Bronchial epithelial cell (primary cell): ENCODE measurements at places on chromosomes 1 and 21. TPM values are rescaled to one million over a fixed set of nuclear protein-coding genes. Genes with fewer than 3 reads are reported as not detected.

- peak; percentile 61 for DNase-seq
Observed at GRCh38 chr1:8409106-8409505, 91.2 kb downstream of the SLC45A1 start.

GRCh38 chr1:27403065-27403726 lies 10.8 kb downstream of the GPR3 start:
- DNase-seq = peak; percentile 44

GRCh38 chr1:7621334-7622219 lies 149.5 kb upstream of the VAMP3 start:
- DNase-seq = no peak

- no peak for DNase-seq
Observed at GRCh38 chr1:76764638-76765454, 102.4 kb upstream of the ST6GALNAC5 start.

GRCh38 chr1:18630511-18631495 lies at the start of gene PAX7:
Gene PAX7 (plus strand): TSS chr1:18630846. CDS start chr1:18631604, 758 bp downstream.
- DNase-seq = no peak

- no peak for DNase-seq
Observed at GRCh38 chr1:208000504-208000903, 89.6 kb upstream of the CD34 start.

- DNase-seq = no peak
Observed at GRCh38 chr1:231072041-231072440, 32.0 kb upstream of the FAM89A start.

DNA sequence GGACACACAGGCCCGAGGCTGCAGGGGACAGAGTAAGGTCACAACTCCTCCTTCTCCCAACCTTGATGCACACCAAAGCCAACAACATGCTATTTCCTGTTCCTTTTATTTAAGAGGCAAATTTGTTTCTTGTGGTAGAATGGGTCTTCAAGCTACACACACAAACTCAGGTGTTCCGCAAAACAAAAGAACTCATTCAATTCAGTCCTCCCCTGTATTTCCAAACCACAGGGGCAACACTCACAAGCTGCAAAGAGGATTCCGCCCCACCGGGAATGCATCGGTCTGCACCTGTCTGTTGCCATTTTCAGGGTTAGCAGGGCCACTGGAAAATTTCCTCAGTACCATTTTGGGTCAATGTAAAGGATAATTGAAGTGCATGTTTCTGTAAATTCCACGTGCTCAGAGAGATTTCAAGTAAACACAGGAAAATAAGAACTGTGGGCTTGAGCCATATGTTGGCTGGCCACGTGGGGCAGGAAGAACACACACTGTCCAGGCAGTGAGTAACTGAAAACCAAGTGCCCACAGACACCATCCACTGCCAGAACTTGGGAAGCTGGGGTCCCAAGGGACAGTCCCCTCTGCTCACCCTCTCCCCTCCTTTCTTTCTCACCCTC lies 145.2 kb upstream of the ERG start:
- no peak for DNase-seq

- DNase-seq = no peak
Observed at GRCh38 chr1:213641312-213641711, 346.5 kb upstream of the PROX1 start.

DNA sequence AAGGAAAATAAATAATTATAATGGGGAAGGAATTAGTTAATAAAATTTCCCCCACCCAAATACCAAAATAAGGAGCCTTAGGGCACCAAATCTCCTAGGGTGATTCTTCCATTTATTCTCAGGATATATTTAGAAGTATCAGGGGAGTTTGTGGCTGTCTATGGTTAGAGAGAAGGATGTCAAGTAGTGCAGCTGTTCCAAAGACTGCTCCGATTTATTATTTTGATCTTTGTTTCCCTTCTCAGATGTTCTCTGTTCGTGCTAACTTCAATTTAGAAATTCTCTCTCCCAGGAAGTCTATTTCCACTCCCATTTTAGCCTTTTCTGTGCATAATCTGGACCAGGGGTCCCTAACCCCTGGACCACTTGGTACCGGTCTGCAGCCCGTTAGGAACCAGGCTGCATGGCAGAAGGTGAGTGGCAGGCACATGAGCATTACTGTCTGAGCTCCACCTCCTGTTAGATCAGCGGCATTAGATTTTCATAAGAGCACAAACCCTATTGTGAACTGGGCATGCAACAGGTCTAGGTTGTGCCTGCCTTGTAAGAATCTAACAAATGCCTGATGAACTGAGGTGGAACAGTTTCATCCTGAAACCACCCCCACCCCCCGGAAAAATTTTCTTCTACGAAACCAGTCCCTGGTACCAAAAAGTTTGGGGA lies 9.3 kb upstream of the MAST2 start:
- DNase-seq = no peak

DNA sequence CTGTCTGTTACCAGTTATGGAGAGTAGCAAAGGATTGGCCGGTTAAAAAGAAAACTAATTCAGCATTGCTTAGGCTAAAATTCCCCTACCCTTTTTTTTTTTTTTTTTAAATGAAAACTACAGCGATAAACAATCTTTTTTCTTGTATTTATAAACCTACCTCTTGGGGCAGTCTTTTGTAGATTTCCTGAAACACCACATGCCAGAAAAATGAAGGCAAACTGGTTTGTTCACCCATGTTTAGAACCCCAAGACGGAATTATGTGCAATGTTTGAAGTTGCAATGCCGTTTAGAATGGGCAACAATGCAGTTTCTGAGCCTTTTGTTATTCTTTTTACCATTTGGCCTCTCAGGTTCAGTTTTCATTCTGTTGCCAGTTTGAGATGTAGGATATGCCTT lies 59.1 kb downstream of the PRDM2 start:
- peak; percentile 96 for DNase-seq

DNA sequence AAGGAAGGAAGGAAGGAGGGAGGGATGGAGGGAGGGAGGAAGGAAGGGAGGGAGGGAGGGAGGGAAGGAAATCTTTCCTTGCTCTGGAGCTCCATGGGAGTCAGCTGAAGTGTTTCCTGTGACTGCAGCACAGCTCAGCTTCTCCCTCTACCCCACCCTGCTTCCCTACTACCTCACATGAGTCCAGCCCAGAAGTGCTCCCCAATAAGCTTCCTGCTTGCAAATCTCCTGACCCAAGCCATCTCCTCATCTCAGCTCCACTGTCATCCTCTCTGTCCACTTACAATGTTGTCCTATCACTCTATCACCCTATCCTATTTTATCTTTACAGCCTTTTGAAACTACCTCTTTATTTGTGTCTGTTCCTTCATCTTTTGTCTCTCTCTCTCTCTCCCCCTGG lies 52.9 kb upstream of the SSBP3 start:
- DNase-seq = no peak

DNA sequence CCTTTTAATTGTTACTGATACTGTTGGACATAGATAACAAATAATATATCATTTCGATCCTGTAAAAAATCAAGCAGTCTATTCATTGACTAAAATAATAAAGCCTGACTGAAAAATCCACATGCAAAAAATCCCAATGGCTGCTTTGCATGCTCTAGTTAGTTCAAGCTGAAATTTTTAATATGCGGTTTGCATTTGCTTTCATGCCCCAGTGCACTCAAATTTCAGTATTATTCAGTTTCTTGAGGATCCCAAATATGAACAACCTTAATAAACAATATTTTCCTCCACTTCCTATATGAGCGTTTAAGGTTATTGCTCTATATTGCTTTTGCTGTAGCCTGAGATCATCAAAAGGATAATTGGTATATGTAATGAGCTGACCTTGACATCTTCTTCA lies 75.1 kb upstream of the DPH5 start:
- DNase-seq = no peak

DNA sequence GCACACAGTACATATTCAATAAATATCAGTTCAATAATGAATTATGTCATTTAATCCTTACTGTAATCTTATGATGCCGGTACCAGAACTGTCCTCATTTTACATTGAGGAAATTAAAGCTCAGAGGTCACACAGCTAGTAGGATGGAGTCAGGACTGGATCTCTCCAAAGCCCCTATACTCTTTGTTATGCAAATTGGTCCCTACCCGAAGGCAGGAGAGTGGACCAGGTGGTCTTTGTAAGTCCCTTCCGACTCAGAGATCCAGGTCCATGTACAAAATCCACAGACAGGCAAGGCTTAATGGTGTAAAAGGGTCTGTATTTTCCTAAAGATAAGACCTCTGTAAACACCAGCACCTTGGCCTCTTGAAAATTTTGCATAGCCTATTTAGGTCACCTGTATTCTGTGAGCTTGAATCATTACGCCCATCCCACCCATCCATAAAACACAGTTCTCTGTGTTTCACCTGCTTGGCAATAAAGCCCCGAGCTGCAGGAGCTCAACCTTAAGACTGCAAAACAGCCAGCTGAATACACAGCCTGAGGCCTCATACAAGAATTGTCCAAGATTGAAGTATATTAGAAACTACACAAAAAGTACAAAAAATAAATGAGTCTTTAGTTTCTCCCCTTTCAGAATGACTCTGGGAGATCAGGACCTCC lies 41.7 kb downstream of the PLXNA2 start:
- no peak for DNase-seq

GRCh38 chr1:155219592-155220031 lies 11.1 kb downstream of the MTX1 start:
- DNase-seq = no peak

DNA sequence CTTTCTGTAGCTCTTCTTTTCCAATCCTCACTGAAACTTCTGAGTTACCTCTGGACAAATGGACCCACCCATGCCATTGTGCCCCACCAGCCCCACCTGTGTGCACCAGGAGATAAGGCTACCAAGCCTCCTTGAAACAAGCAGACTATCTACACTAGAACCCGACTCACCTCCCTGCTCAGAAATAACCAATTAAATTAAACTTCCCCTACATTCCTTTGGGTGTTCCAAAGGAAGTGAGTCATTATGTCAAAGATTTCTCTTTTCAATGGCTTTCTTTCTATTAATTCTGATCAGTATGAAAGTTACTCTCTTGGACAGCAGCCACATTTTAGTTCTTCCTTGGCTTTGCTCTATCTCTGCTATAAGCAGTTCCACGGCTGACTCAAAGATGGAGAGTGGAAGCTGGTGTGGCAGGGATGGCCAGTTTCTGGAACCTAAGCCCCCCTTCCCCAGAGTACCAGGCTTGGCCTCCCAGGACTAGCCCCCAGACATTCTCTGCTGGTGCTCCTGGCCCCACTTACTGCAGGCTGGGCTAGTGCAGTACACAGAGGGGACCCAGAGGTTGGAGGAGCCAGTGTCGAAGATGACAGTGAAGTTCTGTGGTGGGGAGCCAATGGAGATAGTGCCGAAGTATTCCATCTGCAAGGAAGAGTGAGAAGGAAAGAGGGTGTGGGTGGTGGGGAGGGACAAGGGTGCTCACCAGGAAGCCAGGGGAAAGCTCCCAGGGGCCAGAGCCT lies 1.9 kb downstream of the CTSE start:
- peak; percentile 66 for DNase-seq

- DNase-seq = peak; percentile 85
Observed at GRCh38 chr1:38125837-38126520, 79.4 kb upstream of the POU3F1 start.

GRCh38 chr1:81832573-81832972 lies 31.8 kb downstream of the ADGRL2 start:
- no peak for DNase-seq

- peak; percentile 23 for DNase-seq
Observed at GRCh38 chr1:108113496-108113895, 86.6 kb downstream of the SLC25A24 start.

DNA sequence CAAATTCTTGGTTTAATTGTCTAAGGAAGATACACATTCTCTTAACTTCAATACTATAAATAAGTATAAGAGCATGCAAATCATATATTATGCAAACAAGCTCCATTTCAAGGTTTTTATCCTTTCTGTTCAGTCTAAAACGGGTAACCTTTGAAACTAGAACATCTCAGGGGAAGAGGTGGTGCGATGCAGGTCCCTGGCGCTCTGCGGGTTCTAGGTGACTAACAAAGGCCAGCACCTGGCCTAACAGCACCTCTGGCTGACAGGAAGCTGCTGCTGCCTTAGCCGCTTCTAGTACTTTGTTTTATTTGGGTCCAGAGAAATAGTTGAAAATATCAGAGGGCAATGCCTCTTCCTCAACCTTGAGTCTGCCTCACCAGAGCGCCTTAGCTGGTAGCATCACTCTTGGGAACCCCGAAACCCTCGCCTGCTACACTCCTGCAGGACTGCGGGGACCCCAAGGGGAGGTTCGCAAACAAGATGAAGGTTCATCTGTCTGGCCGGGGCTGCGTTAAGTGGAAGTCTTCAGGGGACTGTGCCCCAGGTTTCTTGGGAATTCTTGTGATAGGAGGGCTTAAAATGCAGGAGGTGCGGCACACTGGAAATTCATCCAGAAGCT lies 45.5 kb downstream of the PRDM15 start:
- DNase-seq = no peak

DNA sequence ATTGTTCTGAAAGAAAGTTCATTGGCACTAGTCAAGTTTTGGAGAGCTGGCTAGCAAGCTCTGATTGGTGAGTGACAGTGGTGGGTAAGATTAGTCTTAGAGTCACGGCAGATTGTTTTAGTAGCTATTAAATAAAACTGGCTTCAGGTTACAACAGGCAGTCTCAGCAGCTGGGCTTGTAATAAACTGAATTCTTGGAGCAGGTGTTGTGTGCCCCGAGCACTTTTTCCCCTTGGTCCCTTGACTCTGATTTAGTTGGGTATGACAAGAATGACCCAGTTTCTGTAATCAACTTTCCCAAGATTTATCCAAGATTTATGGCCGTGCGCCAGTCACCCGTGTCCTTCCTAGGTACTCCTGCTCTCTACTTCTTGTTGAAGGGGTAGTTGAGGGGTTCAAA lies 40.2 kb downstream of the TBCE start:
- no peak for DNase-seq

DNA sequence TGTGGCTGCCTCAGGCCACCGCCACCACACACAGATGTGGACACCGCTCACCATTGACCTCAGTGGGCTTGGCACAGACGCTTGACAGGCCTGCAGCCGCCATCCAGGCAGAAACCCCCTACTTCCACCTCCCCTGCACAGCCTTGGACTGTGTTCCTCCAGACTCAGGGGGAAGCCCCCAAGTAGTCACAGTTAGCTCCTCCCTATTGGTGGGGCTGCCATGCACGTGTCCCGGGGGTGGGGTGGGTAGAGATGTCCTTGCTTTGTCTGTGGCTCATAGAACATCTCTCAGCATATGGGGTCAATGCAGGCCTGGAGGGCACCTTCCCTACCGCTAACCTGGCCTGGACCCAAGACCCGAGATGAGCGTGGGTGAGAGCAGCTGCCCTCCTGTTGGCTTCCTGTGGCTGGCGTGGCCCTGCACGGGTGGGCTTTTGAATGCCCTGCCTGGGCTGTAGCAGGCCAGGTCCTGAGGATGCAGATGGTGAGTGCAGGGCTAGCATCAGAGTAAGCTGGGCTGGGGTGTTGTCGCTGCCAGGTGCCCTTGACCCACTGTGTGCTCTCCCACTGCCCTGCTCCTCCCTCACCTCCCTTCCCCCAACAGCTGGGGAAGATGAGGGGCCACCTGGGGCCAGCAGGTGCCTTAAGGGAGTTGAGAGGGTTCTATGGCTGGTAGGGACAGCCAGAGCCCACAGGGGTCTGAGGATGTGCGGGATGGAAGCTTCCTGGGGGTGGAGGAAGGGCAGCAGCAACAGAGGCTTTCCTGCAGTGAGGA lies 6.2 kb downstream of the CROCC start:
- DNase-seq = no peak

The TMEM50B gene
- total RNA-seq = 16.9 and 31.6 TPM in 2 replicates

The IGFN1 gene
- total RNA-seq = under 0.01 and 0.26 TPM in 2 replicates

The ADAMTS4 gene
- under 0.01 TPM in 1 of 2 replicates, not detected in the other for total RNA-seq

The RGS7 gene
- not detected in 2 replicates for total RNA-seq

The FCGR3B gene
- total RNA-seq = not detected in 2 replicates

The CD164L2 gene
- 1.1 and 2.9 TPM in 2 replicates for total RNA-seq

The FAAH gene
- total RNA-seq = 10.2 and 10.5 TPM in 2 replicates

The MX1 gene
- 2.2 and 2.4 TPM in 2 replicates for total RNA-seq

The DHRS3 gene
- 29.3 and 63.7 TPM in 2 replicates for total RNA-seq

The NR0B2 gene
- not detected in 2 replicates for total RNA-seq

The ERICH3 gene
- not detected in 2 replicates for total RNA-seq

The ZMYND12 gene
- 0.26 and 0.90 TPM in 2 replicates for total RNA-seq

The HNRNPR gene
- total RNA-seq = 70.8 and 84.0 TPM in 2 replicates
